ENCODE measurements at places on chromosomes 5 and 9.

DNA sequence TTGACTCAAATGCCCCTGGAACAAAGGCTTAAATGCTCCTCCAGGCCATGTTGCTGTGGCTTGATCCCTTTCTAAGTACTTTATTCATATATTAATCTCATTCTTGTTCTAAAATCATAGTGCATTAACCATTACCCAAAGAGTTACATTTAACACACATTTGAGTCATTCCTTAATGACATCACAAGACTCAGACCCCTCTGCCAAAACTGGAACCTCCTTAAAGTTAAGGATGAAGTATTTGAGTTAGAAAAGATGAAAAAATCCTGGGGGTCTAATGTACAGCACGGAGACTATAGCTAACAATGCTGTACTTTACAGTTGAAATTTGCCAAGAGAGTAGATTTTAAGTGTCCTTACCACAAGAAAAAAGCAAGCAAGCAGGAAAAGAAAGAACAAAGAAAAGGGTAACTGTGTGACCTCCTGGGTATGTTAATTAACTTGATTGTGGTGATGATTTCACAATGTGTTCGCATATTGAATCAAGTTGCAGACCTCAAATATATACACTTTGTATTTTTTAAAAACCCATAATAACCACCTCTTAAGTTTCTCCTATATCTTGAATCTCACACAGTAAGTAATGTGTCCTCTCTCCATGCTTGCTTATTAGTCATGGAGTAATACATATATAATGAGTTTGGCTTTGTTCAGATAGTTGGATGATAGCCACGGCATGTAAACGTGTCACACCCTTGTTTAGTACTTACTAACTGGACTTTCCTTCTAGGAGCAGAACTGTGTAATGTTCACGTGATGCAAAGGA is 376.9 kb downstream of the SEMA5A start:
- no peak for DNase-seq

- no peak for DNase-seq
Measured at GRCh38 chr5:71891856-71892255, 172.8 kb downstream of the CARTPT start.

- DNase-seq, result no peak
Measured at GRCh38 chr5:110903966-110904365, 165.2 kb downstream of the SLC25A46 start.

GRCh38 chr5:92946546-92946945 is 634.5 kb downstream of the NR2F1-AS1 start:
- DNase-seq, result no peak

DNA sequence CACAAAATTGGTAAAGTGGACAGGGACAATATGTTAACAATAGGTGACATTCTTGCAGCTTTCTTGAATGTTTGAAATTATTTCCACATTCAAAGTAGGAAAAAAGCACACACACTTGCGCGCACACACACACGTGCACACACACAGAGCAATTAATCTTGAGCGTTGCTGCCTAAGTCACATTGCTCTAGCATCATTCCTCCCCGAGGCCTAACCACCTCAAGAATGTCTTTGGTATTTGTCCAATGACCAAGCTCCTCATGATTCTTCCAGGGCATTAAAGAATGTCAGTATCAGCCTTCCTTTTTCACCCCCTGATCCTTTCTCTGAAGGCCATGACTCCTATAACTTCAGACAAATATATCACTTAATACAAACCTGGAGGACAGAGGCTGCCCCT is 198.1 kb downstream of the NPR3 start:
- DNase-seq, result no peak

- DNase-seq, result no peak
Measured at GRCh38 chr5:33381243-33381642, 59.5 kb upstream of the TARS1 start.

GRCh38 chr5:14720236-14720923 is 55.9 kb downstream of the OTULIN start:
- DNase-seq, result no peak
